ENCODE measurements at places on chromosomes 3 and 15.

DNA sequence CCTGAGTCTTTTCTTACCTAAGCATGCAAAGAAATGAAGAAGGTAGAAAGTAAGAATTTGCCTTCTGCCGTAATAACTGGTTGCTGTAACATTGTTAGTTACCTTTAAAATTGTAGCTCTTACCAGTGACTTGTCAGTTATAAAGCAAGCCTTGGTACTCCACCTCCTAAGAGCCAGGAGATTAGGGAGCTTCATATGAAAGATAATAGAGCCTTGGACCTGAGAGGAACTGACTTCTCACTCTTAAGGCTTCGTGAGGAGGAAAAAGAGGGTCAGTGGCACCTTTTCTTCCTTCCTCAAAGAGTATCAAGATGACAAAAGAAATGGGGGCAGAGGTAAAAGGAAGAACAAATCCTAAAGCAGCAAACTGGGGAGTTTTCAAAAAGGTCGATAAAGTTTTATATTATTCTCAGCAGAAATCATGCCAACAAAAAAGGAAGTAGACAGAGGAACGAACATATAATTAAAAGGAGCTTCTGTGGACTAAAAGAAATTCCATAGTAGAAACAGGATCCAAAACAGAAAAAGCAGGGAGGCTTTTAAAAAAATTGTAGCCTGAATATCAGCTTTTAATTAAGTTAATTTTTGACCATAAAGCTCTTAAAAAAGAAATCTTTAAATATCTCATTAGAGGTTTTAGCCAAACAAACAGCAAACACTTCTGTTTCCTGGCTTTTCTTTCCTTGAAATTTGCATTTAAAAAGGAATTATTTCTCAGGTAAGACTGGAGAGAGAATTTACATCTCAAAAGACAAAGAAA is 847.1 kb upstream of the ALCAM start:
- no peak for DNase-seq

DNA sequence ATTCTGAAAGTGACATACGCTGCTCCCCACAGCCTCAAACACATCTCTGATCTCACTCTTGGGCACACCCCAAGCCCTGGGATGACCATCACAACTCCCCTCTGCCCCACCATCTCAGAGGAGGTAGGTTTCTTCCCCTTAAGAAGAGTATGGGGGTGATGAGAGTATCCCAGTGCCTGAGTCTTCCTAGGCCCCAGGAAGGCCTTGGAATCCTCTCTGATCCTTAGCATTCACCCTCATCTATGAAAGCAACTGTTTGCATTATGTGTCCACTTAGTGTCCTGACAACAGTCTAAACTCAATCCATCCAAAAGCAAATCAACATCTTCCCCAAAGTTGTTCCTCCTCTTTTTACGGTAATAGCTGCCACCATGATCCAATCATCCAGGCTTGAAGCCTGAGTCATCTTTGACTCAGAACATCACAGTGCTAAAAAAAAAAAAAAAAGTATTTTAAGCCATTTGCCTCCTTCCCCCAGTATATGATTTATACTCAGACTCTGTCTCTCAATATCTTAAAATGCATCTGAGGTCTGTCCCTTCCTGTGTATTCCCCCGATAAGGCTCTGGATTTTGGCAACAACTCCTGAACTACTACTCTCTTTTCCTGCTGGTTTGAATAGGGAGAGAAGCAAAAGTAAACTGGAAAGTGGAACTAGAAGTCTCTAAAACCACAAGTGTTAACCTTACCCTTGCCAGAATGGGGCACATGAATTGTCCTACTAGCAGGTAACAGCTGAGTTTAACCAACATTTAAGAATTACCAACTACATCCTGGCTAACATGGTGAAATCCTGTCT is 22.5 kb downstream of the POPDC2 start:
- peak; percentile 70 for DNase-seq

DNA sequence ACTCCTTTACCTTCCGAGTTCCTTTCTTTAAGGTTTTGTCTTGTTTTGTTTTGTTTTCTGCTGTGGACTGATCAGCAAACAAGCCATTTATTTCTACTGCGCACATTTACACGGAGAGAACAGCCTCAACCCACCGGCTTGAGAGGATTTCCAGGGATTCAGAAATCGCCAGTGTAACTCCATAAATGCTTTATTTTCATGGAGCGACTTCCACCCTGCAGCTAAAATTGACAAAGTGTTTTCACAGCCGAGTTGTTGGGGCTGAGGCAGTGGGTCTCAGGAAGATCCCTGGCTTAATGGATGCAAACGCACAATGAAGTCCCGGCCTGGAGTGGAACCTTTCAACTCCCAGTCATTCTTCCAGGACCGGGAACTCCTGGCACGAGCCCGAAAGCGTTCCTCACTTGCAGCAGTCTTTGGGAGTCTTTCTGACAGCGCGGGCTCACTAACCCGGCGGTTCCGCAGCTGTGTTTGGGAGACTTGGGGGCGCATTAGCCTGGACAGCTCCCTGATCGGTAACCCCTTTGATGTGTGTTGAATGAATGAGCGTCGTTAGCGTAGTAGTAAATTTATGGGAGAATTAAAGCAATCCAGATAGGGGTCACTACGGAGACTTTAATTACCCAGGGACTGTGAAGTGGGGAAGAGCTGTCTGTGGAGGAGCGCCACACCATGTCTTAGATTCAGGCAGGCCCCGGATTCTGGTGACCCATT is 785 bp upstream of the MYRIP start:
- no peak for DNase-seq

DNA sequence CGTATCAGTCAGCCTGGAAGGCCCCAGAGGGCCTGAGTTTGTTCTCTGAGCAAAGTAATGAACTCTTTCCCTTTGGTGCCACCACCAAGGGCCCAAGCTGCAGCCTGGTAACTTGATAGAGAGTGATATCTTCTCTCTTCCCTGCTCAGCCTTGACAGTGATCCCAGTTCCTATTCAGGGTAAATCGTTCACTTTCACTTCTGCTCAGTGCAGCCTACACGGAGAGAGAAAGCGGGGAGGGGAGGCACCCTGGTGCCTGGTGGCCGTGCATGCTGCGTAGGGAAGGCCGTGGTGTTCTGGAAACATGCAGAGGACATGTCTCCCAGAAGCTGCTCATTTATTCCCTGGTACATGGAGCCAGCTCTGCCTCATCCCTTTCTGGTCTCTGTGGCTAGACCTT is 54.9 kb downstream of the KIF9 start:
- DNase-seq: no peak

DNA sequence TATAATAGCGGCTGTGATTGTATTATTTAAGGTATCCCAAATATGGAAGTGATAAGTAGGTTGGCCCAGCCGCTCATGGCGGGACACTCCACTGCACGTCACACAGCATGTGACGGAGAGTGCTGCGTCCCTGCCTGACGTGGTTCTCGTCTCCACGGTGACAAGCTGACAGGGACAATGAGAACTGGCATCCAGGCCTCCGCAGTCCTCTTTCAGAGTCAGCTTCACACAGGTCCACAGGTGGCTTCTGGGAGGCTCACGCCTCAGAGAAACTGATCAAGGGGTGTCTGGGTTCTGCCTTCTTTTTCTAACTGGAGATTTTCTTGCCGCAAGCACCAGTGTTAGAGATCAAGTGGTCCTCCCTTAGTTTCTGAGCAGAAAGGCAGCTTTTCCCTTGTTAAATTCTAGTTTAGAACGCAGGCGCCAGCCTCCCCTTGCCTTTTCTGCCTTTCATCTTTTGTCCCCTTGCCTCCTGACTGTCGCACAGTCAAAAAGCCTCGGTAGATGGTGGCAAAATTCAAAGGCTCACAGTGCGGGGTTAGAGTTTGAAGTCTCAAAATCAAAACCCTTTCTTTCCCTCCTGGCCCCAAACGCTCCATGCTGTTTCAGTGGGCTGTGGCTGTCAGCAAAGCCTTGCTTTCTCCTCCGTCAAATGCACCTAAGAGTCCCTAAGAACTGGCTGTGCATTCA is 120.9 kb downstream of the ATP10A start:
- DNase-seq: no peak

DNA sequence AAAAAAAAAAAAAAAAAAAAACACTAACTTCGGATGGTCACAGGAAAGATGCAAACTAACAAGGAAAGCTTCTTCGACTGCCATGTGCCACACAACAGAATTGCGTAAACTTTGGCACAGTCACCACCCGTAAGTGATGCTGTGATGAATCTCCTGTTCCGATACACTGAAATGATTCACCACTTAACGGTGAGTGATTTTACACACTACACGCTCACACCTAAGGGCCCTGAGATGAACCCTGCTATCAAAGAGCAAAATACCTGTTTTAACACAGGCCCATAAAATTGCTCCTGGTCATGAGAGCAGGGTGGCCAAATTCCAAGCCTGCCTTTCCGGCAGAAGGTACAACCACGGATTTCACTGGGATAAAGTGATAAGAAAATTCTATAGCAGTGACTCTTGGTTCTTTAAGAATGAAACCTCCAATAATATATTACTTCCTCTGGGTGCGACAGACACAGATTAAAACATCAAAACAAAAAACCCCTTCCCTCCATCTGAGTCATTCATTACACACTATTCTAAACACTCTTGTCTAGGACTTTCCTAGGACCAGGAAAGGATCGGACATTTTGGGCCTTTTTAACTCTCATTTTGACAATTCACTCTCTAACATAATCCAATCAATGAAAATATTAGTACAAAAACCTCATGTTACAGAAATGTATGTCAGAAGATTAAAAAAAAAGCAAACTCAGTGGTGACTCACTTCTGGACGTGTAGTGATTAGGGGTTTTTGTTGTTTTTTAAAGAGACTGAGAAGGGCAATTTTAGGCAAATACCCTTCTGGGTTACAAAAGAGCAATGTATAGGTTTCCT is 28.3 kb downstream of the LRIG1 start:
- no peak for DNase-seq

DNA sequence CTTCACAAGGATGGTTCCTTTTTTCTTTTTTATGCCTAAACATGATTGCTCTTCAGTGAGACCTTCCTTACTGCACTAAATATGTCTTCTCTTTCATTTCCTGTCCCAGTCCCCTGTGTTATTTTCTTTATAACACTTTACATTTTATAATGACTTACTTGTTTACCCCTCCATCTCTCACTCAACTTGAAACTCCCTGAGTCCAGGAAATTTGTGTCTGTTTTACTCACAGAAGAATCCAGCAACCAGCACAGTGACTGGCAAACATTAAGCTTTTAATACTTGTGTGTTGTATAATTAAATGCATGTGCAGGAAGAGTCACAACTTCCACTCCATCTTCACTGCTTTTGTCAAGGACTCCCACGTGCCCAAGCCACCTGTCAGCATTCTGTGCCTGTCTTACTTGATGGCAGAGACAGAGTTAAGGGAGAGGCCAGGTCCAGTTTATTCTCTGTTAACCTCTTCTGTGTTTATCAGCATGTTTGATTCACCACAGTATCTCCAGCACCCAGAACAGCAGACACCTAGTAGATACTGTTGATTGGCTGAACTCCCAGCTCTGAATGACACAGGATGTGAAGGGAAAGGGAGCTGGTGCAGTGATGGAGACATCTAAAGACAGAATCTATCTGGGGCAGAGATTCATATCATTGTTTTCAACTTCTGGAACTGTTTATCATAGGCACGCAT is 42.8 kb downstream of the SSR3 start:
- no peak for DNase-seq

Data from COLO829 (cell line).